ENCODE measurements at places on chromosomes 1 and 21.

DNA sequence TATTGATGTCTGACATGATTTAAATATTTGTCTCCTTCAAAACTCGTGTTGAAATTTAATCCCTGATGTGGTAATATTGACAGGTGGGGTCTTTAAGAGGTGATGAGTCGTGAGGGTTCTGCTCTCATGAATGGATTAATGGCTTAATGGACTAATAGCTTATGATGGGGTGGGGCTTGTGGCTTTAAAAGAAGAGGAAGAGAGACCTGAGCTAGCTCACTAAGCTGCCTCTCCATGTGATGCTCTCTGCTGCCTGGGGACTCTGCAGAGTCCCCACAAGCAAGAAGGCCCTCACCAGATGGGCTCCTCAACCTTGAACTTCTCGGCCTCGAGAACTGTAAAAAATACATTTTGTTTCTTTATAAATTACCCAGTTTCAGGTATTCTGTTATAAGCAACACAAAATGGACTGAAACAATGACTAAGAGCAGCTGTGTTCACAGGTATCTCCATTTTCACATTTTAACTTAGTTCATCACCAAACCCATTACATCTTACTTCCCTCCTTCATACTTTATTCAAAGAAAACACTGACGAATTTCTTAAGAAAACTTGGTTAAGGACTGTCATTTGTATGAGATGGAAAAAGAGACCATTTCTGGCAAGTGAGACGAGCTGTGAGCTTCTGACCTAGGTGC is 12.1 kb upstream of the AIM2 start:
- no peak for DNase-seq

DNA sequence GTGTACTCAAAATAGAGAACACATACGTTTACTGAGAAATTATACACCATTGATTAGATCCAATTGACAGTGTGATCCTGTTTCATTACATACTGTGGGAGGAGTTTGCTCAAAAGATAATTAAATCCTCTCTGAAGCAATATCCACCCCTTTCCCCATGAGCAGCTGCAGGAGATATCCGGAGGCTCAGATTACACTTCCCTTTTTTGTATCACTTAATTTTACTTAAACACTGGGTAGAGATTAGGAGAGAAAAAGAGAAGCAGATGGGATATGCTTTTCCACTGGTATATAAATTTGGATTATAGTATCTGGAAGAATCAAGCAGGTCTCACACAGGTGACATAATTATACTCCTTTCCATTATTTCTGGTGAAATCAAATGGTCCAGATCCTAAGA is 333.3 kb upstream of the ZRANB2 start:
- no peak for DNase-seq

- peak; percentile 8 for DNase-seq
These were observed 5.4 kb upstream of the TDRD5 start for GRCh38 chr1:179586107-179586823.

- no peak for DNase-seq
These were observed 301.7 kb upstream of the KAZN start for GRCh38 chr1:14296795-14297194.

- DNase-seq = no peak
These were observed 47.2 kb upstream of the NBPF3 start for GRCh38 chr1:21392587-21393263.

DNA sequence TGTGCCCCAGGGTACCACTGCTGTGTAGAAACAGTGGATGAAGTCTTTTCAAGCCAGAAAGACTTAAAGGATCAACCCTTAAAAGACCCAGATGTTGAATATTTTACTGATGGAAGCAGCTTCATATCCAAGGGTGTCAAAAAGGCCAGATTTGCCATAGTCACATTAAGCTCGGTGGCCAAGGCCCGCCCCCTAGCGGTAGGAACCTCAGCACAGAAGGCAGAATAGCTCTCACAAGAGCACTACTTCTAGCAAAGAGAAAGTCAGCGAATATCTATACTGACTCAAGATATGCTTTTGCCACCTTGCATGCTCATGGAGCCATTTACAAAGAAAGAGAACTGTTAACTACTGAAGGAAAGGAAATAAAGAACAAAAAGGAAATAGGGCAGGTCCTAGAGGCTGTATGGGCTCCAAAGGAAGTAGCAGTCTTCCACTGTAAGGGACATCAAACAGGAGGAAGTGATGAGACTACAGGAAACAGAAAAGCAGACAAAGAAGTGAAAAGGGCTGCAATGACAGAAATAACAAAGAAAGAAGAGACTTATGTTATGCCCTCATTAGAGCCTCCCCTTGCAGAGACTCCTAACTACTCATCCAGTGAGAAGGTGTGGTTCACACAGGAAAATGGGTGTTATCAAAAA is 90.5 kb downstream of the LIPI start:
- DNase-seq = peak; percentile 66

- DNase-seq = no peak
These were observed 19.8 kb downstream of the CD1D start for GRCh38 chr1:158200527-158200926.

- no peak for DNase-seq
These were observed 64.9 kb downstream of the HLCS start for GRCh38 chr21:36901575-36901974.
